Eye (tissue), 1 donor: ENCODE measurements at places on chromosomes 3 and 15.

DNA sequence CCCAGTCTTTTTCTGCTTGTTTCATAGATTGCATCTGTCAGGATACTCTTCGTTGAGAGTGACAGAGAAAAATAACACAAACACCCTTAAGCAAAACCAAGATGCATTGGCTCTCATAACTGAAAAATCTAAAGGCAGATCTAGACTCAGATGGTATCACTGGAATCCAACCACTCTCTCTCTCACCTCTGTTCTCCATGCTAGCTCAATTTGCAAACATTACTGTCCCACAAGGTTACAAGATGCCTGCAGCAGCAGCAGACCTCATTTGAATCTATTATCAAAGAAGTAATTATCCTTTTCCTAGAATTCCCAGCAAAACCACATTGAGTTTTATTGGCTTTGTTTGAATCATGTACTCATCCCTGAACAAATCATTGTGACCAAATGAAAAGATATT, 19.1 kb upstream of the PCOLCE2 start:
- no peak for DNase-seq

DNA sequence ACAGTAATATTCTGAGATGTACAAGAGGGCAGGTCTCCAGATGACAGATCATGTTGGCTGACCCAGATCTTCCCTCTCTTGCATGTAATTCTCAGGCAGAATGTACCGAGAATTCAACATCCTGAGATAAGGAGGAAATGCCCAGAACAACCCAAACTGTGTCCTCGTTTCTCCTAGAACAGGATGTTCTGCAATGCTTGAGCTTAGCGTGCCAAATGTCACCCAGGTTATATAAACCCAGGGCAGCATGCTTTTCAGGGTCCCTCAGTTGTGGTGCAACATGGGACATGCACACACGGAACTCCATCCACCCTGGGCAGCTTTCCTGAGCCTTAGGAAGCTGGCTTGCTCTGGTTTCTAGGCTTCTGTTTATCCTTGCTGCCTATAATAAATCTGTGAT, 102.1 kb upstream of the CMC1 start:
- DNase-seq = no peak

DNA sequence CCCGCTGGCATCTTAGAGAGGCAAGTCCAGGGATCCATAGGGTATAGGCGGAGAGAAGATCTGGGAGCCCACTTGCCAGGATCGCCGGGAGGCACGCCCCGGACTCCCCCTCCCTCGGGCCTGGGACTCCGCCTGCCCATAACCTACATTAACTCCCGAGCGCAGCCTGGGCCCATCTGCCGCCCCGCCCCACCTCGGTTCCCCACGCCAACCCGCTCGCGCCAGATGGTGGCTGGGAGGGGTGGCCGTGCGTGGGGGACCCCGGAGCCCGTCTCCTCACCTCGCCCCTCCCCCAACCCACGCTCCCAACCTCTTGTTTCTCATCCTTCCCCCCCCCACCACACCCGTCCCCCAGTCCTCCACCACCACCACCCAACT, 1.7 kb upstream of the DLL4 start:
- DNase-seq = peak; percentile 65

DNA sequence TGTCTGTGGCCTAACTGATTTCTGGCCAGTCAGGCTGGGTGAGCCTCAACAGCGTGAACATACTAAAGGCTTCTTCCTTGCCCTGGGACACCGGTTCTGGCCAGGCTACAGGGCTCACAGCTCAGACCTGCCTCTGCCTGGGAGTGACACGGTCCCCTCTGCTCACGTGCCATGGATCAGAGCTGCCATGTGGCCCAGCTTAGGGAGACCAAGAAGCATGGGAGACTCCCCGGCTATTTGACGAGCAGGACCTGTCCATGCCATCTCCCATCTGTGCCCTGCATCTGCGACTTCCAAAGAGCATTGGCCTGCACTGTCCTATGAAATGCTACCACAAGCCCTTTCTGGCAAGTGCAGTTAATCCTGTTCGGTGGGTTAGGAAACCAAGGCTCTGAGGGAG, 57.4 kb downstream of the APBA2 start:
- no peak for DNase-seq

GRCh38 chr3:52087731-52088130, 31.4 kb upstream of the DUSP7 start:
- no peak for DNase-seq

GRCh38 chr15:27428151-27428550, 457.2 kb downstream of the GABRG3 start:
- no peak for DNase-seq

DNA sequence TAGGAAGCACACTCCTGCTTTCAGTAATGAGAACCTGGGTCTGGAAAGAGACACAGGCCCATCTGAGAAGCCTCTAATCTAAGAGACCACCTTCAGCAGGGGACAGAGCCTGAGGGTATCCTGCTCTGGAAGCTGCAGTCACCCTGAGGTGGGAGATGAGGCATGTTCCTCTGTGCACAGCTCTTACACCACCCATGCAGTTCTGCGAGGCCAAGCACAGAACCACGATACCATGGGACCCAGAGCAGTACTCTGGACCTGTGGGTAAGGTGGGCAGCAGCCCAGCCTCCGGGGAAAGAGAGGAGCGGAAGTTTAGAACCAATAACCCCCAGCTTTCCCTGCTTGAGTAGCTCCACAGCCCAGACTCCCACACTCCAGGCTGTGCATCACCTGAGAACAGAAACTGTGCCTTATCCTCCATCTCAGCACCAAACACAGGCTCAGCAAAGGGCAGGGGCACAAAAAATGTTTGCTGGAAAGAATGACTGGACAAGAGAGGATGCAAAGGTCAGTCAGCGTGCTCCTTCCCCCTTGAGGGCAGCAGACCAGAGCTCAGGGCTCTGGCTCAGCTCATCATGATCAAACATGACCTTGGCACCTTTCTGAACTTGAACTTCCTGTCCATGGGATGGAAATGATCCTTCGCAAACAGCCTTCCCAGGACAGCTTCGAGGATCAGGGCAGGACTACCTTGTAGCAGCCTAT, 43.1 kb downstream of the RBPMS2 start:
- DNase-seq = no peak

- DNase-seq = no peak
Observed at GRCh38 chr3:71309342-71309741, 274.2 kb downstream of the FOXP1 start.

GRCh38 chr3:197730200-197730599, 6.5 kb downstream of the RUBCN start:
- DNase-seq = no peak

- DNase-seq = no peak
Observed at GRCh38 chr15:100768501-100768931, 111.1 kb upstream of the ALDH1A3 start.

DNA sequence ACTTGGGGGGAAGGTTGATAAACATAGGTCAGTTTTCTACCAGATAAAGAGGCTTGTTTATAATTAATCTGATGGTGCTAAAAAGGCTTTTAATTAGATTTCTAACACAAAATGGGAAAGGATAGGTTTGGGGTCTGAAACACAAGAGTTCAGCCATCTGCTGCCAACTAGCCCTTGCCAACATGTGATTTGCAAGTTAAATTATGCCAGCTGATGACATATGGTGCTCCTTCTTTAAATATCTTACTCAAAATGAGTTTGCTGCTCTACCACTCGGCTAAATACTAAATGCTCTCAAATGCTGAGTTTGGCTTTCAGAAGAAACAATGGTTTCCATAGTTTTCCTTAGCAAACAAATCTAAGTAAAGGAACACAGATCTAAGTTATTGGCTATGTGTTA, 557.8 kb upstream of the CCDC54 start:
- DNase-seq = no peak

DNA sequence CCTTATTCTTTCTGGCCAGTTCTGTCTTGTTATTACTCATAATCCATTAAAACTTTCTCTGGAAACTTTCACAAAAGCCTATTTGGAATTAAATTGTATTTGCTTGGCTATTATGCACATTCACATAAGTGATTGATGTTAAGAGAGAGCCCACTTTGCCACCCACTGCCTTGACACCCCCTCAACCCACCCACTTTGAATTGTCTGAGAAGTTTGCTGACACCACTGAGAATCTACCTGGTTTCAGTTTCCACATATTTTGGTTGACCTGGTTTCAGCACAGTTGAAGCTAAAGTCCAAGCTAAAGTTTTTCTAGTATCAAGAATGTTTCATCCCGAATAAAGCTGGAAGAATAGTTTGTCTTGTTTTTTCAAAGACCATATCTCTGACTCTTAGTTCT, 70.9 kb downstream of the ARMC8 start:
- no peak for DNase-seq

DNA sequence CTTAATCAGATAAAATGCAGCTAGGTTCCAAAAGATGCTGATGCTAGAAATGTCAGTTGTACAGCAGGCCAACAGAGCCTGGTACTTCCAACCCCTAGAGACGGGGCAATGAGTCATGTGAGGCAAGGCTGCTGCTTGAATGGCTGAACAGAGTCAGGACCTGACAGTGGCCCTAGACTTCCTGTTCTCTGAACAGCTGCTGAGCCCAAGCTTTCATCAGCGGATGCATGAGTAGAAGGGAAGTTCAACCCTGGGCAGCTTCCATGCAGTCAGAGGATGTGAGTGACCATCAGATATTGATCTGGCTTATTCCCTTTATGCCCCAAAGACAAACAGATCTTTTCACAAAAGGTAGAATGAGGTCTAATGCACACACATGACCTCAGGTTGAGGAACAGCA, 282.9 kb upstream of the COL8A1 start:
- no peak for DNase-seq

DNA sequence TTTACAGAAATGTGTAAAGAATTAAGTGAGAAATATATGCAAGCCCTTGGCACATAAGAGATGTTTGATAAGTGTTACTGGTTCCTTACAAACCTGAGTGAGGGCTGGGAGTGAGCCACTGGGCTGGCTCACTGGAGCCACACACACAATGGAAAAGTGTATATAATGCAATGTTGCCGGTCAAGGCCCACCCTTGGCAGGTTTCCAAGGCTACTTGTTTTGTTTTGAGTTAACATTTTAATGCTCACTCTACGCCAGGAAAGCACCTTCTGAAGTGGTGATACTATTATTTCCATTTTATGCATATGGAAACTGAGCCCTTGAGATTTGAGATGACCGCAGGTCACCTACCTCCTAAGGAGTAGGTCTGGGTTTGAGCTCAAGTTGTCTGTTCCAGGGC, 71.8 kb upstream of the FHIT start:
- no peak for DNase-seq

DNA sequence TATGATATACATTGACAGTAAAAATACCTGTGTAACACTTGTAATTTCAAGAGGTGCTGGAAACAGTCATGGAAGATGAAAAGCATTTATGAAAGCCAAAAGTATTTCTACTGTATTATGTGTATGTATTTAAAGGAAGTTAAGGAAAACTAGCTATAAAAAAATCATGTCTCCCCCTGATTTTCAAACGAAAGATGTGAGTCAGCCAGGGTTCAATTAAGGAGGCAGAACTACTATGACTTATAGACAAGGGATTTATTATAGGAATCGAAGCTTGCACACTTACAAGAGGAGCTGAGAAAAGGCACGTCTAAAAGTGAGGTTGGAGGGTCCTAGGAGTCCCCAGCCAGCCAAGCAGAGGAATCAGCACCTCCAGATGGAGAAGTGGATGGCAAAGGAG, 119.4 kb downstream of the SUCLG2 start:
- DNase-seq = no peak

GRCh38 chr3:33874815-33875214, 76.4 kb downstream of the PDCD6IP start:
- no peak for DNase-seq
